Stimulated activated CD4-positive, alpha-beta T cell treated with anti-CD3 and anti-CD28 coated beads, Interleukin-15, amount 100 ng/mL, for 48 hours (primary cell): ENCODE measurements at places on chromosomes 7 and 10.

DNA sequence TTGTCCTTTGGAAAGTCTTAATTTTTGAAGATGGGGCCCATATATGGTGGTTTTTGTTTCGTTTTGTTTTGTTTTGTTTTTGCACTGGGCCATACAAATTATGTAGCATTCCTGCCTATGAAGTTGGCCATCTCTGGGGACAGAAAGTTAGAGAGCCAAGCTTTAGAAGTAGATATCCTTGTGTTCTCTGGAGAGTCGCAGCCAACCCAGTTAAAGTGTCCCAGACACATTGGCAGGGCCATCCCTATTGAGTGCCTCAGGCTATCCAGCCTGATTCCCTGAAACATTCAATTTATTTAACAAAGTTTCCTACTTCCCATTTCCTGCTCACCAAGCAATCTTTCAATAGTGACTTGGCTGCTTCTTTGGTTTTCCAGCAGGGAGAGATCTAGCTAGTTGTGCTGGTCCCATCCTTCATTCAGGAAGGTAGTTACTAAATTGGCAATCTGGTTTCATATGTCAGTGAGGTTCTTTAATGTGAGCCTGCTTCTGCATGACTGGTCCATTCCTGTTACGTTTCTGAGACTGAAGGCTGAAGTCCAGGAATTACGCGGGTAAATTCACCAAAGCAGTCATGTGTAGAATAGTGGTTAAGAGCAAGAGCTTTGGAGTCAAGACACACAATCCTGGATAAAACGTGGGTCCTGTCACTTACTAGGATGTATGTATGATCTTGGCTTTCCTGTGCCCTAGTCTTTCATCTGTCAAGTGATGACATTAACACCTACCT is 49.3 kb upstream of the HBP1 start:
- no peak for DNase-seq

DNA sequence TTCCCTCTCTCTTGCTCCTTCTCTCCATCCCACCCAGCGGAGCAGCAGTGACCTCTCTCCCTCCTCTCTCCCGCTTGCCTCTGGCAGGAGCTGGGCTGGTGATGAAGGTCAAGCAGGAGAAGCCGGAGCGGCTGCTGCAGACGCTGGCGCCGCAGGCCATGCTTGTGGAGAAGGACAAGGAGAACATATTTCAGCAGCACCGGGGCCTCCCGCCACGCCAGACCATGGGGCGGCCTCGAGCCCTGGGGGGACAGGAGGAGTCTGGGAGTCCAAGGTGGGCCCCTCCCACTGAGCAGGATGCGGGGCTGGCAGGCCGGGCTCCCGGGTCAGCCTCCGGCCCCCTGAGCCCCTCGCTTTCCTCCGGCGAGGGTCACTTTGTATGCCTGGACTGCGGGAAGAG is 17.3 kb downstream of the ZNF775 start:
- DNase-seq = no peak

DNA sequence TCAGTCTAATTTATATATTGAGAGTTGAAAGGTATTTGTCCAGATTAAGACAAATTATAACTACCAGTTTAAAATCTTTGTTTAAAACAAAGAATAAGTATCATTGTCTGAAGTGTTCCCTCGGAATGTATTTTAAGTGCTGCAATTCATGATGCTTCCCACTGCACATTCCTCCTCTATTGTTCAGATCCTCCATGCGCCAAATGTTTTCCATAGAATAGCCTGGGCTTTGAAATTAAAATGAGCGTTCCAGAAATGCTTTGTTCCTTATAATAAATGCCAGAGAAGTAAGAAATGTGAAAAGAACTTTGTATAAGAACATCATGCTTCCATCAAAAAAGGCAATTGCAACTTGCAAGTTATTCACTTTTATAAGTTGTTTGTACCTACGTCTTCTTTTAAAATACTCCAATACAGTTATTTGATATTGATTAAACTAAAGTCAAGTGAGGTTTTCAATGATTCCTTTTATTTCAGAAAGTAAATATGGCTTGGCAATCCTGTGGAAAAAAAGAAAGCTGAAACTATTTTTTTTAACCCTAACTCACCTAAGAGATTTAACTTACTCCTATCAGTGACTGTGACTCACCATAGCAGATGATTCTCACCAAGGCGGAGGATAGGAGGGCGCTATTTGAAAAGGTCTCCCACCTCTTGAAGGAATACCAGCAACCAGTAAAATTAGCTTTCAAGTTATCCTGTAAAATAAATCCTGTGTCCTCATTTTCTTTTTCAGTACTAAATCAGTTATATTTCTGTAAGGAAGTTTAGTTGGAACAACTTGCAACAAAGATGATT is 85.8 kb downstream of the CTNNA3 start:
- no peak for DNase-seq

GRCh38 chr10:44922021-44922420 is 10.9 kb downstream of the TMEM72 start:
- DNase-seq = no peak

DNA sequence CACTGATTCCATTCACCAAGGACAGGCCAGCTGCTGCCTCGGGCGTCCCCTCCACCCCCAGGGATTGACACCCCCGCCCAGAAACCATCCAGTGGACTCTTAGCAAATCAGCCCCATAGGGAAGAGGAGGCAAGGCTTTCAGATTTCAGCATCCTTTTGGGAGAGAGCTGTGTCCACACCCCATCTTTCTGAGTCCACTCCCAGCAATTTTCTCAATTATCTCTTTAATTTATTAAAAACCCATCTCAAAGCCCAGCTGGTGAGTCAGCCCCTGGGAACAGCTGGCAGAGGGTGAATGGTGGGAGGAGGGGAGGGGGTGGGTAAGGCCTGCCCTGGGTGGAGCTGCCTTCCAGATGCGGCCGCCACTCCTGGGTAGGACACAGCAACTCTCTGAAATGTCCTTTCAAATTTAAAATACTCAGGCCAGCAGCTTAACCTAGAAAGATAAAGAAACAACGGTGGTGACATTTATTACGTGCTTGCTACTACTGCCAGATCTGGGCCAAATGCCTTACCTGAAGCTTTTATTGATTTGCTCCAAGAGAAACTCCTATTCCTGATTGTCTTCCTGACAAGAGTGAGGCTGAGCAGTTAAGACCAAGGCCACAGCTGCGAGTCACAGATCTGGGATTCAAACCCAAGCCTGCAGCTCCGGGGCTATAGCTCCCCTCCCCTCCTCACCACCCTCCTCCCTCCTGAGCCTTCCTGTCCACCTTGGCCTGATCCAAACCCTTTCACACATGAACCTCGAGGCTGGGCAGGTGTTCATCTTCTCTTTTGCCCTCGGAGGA is 120.4 kb downstream of the RGS10 start:
- DNase-seq = no peak

- no peak for DNase-seq
Measured at GRCh38 chr7:157278167-157278790, 58.5 kb upstream of the DNAJB6 start.

GRCh38 chr7:112881-113280 is 79.5 kb upstream of the FAM20C start:
- DNase-seq = no peak

- DNase-seq = no peak
Measured at GRCh38 chr10:77715088-77715487, 77.5 kb upstream of the KCNMA1 start.

- no peak for DNase-seq
Measured at GRCh38 chr10:110865809-110866482, 5.8 kb upstream of the PDCD4 start.

DNA sequence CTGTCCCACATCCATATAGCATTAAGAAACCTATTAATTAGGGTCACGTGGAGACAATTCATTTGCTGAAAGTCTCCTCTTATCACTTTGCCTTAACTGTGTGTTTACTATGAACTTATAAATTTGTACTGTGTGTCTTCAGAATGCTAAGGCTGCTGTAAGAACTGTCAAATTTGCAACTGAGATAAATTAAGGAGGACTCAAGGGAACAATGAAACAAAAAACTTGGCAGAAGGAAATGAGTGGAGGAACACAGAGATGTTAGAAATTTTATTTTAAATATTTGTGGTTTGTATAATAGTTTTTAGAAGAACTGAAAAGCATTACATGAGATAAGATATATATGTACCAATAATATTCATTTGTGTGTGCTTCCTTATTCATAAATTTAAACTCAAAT is 1005.3 kb upstream of the SORCS1 start:
- DNase-seq = no peak

DNA sequence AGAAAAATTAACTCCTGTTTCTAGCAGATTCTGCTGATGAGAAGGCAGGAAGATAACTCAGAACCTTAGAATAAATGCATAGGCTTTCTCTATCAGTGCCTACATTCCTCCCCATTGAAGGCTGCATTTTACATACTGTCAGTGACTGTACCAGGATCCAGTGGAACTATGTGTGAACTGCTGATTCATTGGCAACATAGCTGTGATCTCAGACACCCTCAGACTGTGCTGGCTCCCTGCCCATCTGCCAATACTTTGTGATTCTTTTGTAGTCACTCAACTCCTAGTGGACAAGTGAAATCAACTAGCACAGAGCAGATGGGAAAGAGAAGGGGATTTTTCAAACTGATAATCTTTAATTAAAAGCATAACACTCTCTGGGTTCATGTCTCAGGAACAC is 375.8 kb downstream of the MDFIC start:
- DNase-seq = no peak

DNA sequence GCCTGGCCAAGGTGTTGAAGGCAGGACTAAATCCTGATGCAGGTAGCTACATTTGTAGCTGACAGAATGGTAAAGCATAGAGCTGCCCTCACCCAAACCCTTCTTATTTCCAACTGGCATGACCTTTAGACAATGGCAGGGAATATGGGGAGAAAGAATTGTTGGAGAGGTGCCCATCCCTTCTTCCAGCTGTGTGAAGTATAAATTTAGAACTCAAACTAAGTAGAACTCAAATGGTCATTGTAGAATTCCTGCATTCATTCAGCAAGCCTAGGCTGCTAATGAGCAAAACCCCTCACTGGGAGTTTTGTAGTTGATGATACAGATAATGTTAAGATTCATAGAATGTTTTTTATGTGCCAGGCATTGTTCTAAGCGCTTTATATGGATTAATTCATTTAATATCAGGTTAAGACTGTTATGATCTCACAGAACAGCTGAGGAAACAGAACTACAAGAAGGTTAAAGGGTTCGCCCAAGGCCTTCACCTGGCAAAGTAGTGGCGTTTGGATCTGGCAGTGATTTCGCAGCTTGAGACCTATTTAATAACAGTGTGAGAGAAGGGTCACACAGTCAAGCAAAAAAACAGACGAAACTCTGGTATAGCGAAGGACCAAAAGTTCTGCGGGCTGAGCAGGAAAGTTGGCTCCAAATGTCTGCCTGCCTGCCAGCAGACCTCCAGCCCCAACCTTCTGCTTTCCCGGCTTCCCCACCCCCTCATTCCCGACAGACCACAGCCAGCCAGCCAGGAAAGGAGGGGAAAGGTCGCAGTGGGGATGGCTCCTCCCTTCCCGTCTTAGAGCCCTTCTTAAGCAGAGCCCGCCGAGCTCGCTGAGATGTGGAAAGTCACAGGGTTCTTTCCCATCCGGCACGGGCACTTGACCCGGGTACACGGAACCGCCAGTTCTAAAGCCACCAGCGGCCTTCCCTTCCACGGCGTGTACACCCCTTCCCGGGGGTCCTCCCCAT is 1.6 kb upstream of the HILPDA start:
- DNase-seq = no peak

- no peak for DNase-seq
Measured at GRCh38 chr10:34959321-34959720, 130.8 kb downstream of the CUL2 start.

DNA sequence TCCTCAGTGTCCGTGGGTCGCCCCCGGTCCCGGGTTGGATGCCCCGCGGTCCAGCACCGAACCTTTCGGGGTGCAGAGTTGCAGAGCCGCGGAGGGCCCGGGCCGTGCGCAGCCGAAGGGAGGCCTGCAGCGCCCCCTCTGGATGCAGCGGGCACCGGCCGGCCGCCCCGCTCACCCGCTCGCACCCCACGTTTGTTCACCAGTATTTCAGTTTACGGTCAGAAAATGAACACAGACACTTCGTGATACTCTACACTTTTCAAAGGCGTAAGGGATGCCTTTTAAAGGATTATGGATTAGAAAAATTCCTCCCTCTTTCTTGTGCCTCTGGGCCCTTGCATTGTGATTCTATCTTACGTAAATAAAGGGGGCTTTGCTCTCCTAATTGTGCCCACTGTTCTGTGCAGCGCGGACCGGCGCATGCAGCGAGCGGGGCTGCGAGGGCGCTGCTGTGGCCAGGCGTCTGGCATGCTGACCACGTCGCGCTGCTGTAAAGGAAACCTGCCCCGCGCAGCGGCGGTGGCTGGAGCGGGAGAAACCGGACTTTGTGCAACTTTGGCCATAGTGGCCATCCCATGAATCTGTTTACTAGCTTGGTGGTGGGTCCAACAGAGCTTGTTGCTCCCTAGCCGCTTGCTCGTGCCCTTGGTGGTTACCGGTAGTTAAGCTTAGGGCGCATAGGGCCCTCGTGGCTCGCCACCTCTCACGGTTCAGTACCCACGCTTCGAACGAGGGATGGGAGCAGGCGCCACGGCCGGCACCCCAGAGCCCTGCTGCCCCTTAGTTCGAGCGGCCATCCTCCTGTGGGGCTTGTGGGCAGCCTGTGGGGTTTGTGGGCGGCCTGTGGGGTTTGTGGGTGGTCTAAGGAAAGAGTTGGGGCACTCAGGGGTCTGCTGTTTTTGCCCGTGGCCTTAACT is 739 bp upstream of the MEST start:
- DNase-seq = no peak

- no peak for DNase-seq
Measured at GRCh38 chr7:33901847-33902246, 3.5 kb upstream of the BMPER start.

- no peak for DNase-seq
Measured at GRCh38 chr10:74909670-74910069, 83.3 kb downstream of the KAT6B start.

GRCh38 chr10:64468219-64468618 is 947.0 kb downstream of the REEP3 start:
- DNase-seq = no peak

DNA sequence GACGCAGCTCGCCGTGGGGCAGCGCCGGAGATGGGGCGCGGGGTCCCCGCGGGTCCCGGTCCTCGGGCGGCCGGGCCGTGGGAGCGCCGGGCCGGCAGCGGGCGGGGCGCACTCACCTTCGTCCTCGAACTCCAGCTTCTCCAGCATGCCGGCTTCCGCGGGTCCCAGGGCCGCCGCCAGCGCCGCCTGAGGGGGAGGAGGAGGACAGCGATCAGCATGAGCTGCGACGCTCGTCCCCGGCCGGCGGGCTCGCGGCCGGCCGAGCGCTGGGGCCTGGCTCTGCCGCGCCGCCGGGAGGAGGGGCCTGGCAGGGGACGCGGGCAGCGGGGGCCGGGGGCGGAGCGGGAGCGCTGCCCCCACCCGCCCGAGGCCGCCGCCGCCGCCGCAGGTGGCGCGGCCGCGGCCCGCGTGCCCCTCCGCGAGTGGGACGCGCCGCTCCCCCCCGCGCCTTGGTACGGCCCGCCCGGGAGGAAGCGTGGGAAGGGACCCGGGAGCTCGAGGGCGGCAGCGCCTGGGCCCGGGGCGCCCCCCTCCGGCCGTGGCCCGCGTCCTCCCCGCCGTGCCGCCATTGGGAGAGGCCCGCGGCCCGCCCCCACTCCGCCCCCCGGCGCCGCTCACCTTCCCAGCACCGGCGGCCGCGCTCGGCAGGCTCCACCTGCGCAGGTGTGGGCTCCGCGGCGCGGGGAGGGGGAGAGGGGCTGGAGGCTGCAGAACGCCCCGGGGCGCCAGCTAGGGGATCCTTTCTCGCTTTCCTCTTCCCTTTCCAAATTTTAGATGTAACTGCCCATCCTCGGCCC is 112.5 kb upstream of the RHEB start:
- peak; percentile 85 for DNase-seq

GRCh38 chr7:82110146-82110840 is 333.3 kb downstream of the CACNA2D1 start:
- DNase-seq = no peak
